Iris pigment epithelial cell (primary cell): ENCODE measurements at places on chromosomes 6 and 20.

GRCh38 chr6:55448451-55448850, 121.2 kb downstream of the GFRAL start:
- peak; percentile 53 for DNase-seq

DNA sequence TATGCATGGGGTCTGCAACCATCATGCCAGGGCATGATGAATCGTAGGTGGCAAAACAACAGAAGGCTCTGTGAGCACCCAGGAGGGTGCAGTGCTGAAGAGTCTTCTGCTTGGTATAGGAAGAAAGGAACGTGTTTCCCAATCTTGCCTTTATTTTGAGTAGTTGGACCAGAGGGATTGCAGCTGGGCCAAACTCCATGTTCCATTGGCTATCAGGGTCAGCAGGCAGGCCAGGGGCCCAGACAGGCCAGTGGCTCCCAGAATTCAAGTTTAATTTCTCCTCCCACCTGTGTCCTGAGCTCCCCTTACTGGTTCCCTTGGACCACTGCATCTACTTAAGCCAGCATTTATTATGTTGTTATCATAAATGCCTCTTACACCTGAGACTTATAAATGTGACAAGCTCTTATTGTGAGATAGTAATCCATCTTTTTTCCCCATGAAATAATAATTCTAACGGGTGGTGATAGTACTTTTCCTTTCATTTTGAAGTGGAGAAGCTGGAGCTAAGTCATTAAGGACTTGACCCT, 918 bp upstream of the TRIM38 start:
- DNase-seq, result no peak

- no peak for DNase-seq
Measured at GRCh38 chr6:52186480-52186879, 305 bp downstream of the IL17A start.

DNA sequence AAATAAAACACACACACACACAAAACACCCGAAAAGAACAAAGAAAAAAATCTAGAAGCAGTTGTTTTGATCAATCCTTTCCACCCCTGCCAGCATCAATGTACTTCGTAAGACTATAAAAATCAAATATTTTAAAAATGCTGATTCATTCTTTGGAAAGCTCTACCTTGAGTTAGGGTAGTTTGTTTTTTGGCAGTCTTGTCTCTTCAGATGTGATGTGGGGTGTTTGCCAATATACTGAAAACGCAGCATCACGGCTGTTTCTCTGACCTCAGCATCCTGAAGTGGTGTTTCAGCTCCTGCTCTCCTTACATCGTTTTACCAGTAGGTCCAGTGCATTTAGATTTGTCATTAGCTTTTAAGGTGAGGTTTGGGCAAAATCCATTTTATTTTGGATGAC, 526.0 kb downstream of the UTRN start:
- DNase-seq, result peak; percentile 45

DNA sequence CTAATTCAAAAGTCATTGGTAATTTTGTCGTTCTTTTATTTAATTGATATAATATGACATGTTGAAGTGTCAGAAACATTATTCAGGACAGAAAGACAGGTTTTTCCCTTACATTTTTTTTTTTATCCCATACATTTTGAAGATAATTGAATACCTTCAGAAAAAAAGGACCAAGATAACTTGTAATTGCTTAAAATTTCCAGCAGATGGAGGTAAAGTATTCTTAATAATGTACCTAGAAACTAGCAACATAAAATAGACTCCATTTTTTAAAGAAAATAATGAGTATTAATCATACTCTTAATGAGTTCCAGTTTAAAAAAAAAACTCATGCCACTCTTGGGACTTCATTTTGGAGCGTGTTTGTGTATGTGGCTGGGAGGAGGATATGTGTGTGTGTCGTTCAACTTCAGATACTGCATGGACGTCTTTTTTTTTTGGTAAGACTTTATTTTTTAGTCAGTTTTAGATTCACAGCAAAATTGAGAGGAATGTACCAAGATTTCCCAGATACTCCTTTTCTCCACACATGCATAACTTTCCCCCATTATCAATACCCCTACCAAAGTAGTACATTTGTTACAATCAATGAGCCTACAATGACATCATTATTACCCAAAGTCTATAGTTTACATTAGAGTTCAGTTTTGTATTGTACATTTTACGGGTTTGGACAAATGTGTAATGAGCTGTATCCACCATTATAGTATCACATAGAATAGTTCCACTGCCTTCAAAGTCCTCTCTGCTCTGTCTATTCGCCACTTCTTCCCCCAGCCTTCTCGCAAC, 79.4 kb downstream of the ROS1 start:
- peak; percentile 25 for DNase-seq

DNA sequence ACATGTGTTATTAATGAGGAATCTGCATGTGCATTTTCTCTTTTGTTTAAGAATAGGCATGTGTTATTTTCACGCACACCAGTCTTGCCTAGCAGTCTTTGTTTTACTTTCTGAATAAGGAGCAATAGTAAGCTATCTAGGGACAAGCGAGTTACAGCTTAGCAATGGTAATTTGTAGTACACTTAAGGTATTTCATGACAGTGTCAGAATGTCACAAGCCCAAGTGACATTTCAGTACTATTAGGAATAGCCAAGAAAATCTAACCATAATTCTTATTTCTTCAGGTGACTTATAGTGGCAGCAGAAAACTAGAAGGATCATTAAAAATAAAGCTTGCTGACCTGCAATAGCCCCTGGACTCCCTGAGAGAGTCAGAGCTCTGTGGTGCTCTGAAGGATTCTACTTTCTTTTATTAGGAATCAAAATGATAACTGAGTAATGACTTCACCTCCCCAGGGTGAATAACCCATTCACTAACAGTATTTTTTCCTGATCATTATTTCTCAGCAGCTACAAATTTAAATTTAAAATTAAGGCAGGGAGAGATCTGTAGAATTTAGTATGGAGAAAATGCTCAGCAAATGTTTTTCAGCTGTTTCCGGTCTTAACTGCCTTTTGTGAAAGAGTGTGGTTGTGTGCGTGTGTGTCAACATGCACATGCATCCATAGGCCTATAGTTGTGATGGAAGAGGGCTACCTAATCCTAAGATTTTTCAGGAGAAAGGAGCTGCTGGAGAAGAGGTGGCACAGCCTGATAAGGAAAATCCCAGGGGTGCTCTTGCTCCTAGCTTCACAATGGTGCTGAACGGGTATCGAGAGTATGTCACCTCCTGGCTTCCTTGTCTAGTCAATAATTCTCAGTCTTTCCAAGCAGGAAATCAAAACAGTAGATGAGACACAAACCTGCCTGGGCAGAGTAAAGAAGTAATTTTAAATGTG, 90.0 kb upstream of the BEND3 start:
- DNase-seq, result no peak

- DNase-seq, result no peak
Measured at GRCh38 chr6:40473026-40473425, 114.1 kb downstream of the LRFN2 start.

DNA sequence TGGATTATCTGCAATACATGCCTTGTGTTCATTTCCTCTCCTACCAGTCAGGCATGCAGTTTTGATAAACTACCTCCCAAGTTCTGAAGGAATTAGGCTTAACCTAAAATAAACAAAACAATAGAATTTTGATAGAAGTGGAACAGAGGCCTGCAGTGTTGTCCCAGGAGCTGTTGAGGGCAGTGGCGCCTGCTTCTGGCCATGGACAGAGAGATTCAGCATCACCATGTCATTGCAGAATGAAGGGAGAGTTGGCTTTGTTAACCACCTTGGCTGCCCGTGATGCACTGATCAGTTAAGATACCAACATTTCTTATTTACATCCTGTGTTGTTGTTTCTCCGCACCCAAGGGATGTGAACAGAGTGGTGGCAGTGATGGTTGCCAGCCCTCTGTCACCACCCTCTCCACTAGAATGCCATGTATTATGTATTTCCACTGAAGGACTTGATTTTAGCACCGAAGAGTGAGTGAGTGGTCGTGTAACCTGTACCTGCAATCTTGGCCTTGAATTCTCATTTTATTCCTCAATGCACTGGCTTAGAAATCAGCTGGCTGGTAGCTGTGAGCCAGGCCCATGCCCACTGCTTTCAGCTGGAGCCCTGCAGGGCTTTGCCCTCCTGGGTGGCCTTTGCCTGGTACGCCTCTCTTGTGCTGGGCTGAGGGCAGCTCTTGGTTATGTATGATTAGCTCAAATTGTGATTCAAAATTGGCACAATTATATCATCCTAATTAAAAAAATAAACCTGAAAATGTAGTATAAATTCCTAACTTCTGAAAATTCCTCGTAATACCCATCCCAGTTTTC, 56.5 kb downstream of the SHLD1 start:
- peak; percentile 23 for DNase-seq

GRCh38 chr6:163289447-163289846, 125.1 kb upstream of the QKI start:
- DNase-seq, result no peak

DNA sequence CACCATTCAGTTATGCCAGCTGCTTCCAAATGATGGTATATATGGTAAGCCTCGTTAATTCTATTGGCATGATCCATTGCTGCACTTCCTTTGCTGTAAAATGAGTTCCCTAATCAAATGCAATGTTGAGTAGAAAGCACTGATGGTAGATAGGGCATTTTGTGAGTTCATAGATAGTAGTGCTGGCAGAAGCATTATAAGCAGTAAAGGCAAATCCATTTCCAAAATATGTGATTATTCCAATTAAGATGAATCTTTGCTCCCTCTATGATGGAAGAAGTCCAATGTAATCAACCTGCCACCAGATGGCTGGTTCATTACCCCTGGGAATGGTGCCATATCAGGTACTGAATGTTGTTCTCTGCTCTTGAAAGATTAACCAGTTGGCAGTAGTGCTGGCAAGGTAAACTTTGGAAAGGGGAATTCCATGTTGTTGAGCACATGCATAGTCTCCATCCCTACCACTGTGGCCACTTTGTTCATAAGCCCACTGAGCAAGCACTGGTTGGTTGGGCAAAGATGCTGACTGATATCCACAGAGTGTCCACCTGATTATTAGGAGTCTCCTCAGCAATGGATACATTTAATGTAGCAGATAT, 5.6 kb upstream of the TBPL1 start:
- DNase-seq, result no peak

- DNase-seq, result no peak
Measured at GRCh38 chr6:150567380-150567779, 32.3 kb upstream of the PLEKHG1 start.

GRCh38 chr6:33759887-33760629, 13.4 kb upstream of the IP6K3 start:
- DNase-seq, result no peak

DNA sequence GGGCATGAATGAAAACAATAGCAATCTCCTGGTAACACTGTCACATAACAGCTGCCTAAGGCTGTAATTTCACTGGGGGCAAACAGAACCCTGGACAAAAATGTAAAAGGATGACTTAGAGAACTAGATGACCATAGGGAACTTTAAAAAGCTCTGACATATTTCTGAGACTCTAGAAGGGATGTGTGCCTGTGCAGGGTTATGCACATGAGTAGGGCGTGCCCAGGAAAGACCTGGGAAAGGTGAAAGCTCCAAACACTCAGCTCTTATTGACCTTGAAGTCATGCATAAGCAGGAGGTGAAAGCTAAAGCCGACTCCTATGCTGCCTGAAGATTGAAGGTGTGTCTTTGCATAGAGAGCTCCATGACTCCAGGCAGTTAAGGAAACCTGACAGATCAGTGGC, 118.4 kb upstream of the BTBD3 start:
- no peak for DNase-seq

GRCh38 chr20:16740365-16741072, 7.6 kb upstream of the OTOR start:
- DNase-seq, result no peak

- DNase-seq, result no peak
Measured at GRCh38 chr6:6700407-6701270, 112.1 kb downstream of the LY86 start.

GRCh38 chr6:1267057-1267732, 44.7 kb upstream of the FOXQ1 start:
- peak; percentile 49 for DNase-seq

DNA sequence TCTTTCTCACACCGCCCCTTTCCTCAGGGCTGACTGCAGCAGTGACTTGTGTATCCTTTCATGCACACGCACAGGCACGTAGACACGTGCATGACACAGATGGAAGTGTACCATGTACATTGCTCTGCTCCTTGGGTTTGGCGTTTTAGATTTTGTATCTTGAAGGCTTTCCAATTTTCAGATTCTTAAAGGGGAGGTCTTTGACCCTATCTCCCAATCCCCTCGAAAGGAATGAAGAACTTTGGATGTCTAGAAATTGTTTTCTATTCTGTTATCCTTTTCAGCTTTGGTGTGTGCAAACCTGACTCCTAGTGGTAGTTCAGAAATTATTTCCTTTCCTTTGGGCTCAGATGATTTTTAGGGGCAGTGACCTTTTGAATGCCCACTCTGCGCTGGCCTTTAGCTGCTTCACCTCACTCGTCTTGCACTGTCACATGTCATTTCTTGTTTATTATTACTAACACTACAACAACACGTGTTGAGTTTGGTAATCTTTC, 63.0 kb downstream of the HIVEP1 start:
- DNase-seq, result peak; percentile 10

GRCh38 chr20:20272686-20273085, 95.2 kb upstream of the INSM1 start:
- DNase-seq, result no peak

DNA sequence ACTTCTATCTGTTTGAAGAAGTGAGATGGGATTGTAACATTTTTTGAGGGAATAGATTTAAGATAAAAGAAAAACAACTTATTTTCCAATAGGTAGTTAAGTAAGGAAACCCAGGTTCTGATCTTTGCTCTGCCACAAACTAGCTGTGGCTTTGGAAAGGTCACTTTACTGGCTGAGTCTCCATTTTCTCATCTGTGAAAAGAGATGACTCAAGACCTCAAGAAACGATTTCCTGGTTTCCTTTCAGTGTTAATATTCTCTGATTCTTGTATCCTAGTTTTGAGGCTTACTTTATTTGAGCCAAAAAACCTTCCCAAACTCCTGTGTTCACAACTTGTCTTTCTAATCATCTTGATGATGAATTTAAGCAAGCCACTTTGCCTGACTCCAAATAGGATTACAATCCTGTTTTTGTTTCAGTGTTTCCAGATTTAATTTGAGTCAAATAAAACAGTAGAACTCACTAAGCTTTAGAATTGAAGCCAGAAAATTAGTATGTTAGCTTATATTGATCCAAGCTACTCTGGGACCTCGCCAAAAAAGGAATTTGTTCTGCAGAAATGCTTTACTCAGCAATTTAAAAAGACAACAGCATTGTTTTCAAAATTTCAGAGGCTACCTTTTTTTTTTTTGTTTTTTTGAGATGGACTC, 51.1 kb downstream of the ENPP1 start:
- peak; percentile 82 for DNase-seq

DNA sequence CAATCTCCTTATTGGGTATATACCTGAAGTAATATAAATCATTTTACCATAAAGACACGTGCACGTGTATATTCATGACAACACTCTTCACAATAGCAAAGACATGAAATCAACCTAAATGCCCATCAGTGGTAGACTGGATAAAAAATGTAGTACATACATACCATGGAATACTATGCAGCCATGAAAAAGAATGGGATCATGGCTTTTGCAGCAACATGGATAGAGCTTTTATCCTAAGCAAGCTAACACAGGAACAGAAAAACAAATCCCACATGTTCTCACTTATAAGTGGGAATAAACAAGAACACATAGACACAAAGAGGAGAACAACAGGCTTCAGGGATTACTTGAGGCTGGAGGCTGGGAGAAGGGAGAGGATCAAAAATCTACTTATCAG, 208.3 kb upstream of the QKI start:
- no peak for DNase-seq
